ENCODE measurements at places on chromosomes 6 and 20.

GRCh38 chr20:36214684-36215256, 21.5 kb upstream of the AAR2 start:
- no peaks in the 10 kb centered on the region for H3K36me3 ChIP-seq
- H3K27ac ChIP-seq, result no peak overlapping the region
- H3K4me3 ChIP-seq, result no peak overlapping the region
- H3K4me1 ChIP-seq, result no peaks in the 10 kb centered on the region
- no peaks in the 10 kb centered on the region for H3K27me3 ChIP-seq

GRCh38 chr6:43120944-43121913, 45.1 kb downstream of the PTK7 start:
- H3K27me3 ChIP-seq, result no peaks in the 10 kb centered on the region
- H3K4me1 ChIP-seq, result no peaks in the 10 kb centered on the region
- no peak overlapping the region for H3K27ac ChIP-seq
- no peak overlapping the region for H3K4me3 ChIP-seq
- no peak for DNase-seq
- H3K36me3 ChIP-seq, result no peaks in the 10 kb centered on the region

GRCh38 chr6:83870649-83871048, 11.2 kb downstream of the CYB5R4 start:
- no peaks in the 10 kb centered on the region for H3K27me3 ChIP-seq
- no peaks in the 10 kb centered on the region for H3K4me1 ChIP-seq
- no peak overlapping the region for H3K4me3 ChIP-seq
- no peaks in the 10 kb centered on the region for H3K36me3 ChIP-seq
- no peak overlapping the region for H3K27ac ChIP-seq
- no peak for DNase-seq

GRCh38 chr20:24657878-24658620, 188.6 kb downstream of the SYNDIG1 start:
- H3K36me3 ChIP-seq, result no peaks in the 10 kb centered on the region
- no peak overlapping the region for H3K27ac ChIP-seq
- H3K4me1 ChIP-seq, result no peaks in the 10 kb centered on the region

DNA sequence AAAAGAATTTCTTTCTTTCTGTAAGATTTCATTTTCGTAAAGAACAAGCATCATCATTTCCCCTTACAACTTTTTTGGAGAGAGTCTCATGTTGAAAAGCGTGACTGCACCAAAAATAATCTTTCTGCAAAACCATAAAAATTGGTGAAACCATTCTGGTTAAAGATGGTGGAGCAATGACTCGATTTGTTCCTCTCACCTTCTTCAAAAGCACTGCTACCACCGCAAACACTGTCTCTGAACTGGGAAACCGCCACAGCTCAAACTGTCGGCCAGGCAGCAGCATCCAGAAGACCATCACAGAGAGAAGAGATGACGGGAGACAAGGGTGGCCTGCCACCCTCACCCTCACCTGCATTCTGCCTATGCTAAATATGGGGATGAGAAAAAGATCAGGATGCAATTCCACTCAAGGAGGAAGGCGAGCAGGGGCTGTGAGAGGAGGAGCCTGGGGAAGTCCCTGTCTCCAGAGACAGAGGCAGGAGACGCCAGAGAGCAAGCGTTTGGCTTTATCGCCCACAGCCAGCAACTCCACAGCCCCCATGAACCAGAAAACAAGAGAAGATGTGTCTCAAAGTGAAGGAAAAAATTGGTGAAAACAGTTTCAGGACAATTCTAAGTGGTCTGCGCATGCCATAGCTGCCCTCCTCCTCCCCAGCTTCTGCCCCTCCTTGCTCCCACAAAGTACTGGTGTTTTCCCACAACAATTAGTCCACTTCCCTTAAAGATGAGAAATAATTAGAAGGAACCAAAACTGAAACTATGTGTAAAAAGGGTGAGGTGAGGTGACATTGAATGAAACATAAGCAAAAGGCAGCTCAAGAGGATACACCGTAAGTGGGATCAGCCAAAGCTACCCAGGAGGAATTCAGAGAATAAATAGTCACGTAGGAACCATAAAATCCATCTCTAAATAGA, 255.5 kb downstream of the KIF16B start:
- no peak for DNase-seq
- H3K4me1 ChIP-seq, result no peaks in the 10 kb centered on the region
- no peaks in the 10 kb centered on the region for H3K36me3 ChIP-seq
- no peak overlapping the region for H3K4me3 ChIP-seq
- H3K27ac ChIP-seq, result no peak overlapping the region

GRCh38 chr20:32567384-32568178, 17.6 kb downstream of the NOL4L start:
- no peaks in the 10 kb centered on the region for H3K36me3 ChIP-seq
- no peak for DNase-seq
- no peak overlapping the region for H3K27ac ChIP-seq
- H3K4me1 ChIP-seq, result no peaks in the 10 kb centered on the region

DNA sequence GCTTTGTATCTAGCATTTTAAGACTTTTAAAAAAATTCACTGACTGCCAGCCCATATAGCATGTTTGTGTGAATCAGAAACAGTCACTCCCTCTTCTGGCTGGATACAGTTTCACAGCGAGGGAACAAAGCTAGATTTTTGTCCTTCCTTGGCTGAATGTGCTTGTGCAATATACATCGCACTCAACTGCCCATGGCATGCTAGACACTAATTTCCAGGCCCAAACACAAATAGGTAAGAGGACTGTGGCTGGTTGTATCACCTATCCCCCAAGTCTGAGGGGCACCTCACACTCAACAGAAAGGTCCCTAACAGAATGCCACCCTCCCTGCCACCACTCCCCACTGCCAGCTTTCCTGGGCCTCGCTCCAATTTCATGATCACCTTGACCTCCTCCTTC, 16.2 kb upstream of the BLCAP start:
- no peak overlapping the region for H3K4me3 ChIP-seq
- H3K27ac ChIP-seq, result no peak overlapping the region
- H3K36me3 ChIP-seq, result no peaks in the 10 kb centered on the region
- H3K27me3 ChIP-seq, result no peaks in the 10 kb centered on the region
- no peaks in the 10 kb centered on the region for H3K4me1 ChIP-seq

GRCh38 chr6:162468326-162468725, 259.2 kb downstream of the PRKN start:
- H3K4me1 ChIP-seq, result no peaks in the 10 kb centered on the region
- H3K36me3 ChIP-seq, result no peaks in the 10 kb centered on the region
- no peak overlapping the region for H3K4me3 ChIP-seq
- H3K27ac ChIP-seq, result no peak overlapping the region
- DNase-seq, result no peak

GRCh38 chr20:36646678-36647077, 682 bp upstream of the SLA2 start:
- H3K27me3 ChIP-seq, result no peaks in the 10 kb centered on the region
- H3K36me3 ChIP-seq, result no peaks in the 10 kb centered on the region
- DNase-seq, result no peak
- no peak overlapping the region for H3K4me3 ChIP-seq
- H3K4me1 ChIP-seq, result no peaks in the 10 kb centered on the region

DNA sequence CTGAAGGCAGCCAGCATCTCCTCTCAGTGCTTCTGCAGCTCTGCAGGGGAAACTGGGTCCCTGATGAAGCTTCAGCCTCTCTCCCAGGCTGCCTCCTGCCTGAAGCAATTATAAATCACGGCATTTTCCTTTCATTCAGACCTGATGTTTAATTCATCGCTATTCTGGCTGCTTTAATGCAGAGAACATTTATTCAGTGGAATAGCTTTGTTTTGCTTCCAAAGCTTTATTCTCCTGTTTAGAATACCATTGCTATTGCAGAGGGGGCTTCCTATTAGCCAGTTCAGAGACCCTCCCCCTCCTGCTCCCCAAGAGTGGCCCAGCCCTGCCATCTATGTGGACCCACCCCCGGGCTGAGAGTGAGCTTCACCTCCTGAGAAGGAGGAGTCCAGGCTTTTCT, 255.6 kb downstream of the LRFN2 start:
- H3K4me1 ChIP-seq, result no peaks in the 10 kb centered on the region
- no peaks in the 10 kb centered on the region for H3K36me3 ChIP-seq

DNA sequence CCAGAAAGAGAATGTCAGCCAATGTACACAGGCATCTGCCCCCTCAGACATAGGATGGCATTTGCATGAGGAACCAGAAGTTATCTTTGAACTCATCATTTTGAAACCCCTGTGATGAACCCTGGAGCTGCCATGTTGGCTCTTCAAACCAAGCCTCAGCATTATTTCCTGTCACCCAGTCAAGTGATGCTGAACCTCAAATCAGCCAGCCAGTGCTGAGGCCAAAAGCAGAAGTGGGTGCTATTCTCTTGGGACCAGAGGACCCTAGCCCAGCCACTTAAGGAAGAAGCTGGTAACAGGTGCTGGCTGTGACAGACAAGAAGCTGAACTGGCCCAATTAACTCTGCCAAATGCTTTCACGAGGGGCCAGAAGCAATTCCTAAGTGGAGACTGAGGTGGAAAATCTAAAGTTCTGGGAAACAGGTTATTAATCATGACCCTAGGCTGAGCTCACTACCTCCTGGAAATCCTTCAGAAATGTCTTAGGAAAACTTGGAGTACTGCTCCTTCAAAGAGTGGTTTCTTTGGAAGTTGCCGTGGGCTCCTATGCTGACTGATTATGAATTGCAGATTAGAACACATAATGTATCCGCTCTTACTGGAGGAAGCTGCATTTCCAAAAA, 4.0 kb downstream of the PKIG start:
- H3K36me3 ChIP-seq, result peaks cover 7% of the 10 kb centered on the region
- no peak for DNase-seq
- H3K4me1 ChIP-seq, result peaks cover 3% of the 10 kb centered on the region
- H3K4me3 ChIP-seq, result no peak overlapping the region

DNA sequence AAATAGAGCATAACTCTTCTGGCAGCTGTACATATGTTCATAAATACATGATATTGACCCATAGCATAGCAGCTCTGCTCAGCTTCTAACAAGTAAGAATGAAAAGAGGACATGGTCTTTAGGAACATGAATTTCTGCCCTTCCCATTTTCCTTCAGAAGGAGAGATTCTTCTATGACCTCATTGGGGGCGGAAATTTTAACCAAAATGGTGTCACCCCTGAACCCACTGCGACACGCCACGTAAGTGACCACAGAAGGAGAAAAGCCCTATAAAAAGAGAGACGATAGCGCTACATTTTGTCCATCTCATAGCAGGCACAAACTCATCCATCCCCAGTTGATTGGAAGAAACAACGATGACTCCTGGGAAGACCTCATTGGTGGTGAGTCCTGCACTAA, at the start of gene IL17A:
TSS of gene IL17A (plus strand) at position 301 of the 400 bp plus-strand sequence. CDS start at position 358, 57 bp downstream.
- H3K36me3 ChIP-seq, result no peaks in the 10 kb centered on the region
- no peaks in the 10 kb centered on the region for H3K4me1 ChIP-seq
- H3K4me3 ChIP-seq, result no peak within 1 kb of the TSS
- no peak for DNase-seq
- peaks cover 2% of the 10 kb centered on the region for H3K27me3 ChIP-seq

- H3K36me3 ChIP-seq, result no peaks in the 10 kb centered on the region
- peaks cover 30% of the 10 kb centered on the region for H3K4me1 ChIP-seq
- DNase-seq, result no peak
Observed at GRCh38 chr6:9140172-9140571, 704.8 kb upstream of the SLC35B3 start.

GRCh38 chr6:94213226-94213625, 793.9 kb upstream of the EPHA7 start:
- H3K4me3 ChIP-seq, result no peak overlapping the region
- DNase-seq, result no peak
- H3K4me1 ChIP-seq, result no peaks in the 10 kb centered on the region
- no peaks in the 10 kb centered on the region for H3K27me3 ChIP-seq
- H3K36me3 ChIP-seq, result no peaks in the 10 kb centered on the region

DNA sequence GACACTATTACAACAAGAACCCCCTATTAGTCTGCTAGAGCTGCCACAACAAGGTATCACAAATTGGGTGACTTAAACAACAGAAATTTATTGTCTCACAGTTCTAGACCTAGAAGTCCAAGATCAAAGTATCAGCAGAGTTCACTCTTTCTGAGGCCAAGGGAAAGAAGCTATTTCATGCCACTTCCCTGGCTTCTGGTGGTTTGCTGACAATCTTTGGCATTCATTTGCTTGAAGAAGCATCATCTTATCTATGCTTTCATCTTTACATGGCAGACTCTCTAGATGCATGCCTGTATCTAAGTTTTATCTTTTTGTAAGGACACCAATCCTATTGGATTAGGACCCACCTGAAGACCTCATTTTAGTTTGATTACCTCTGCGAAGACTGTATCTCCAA, 296.8 kb upstream of the MARCKS start:
- no peaks in the 10 kb centered on the region for H3K36me3 ChIP-seq
- no peak for DNase-seq
- H3K4me1 ChIP-seq, result no peaks in the 10 kb centered on the region
- no peak overlapping the region for H3K4me3 ChIP-seq

DNA sequence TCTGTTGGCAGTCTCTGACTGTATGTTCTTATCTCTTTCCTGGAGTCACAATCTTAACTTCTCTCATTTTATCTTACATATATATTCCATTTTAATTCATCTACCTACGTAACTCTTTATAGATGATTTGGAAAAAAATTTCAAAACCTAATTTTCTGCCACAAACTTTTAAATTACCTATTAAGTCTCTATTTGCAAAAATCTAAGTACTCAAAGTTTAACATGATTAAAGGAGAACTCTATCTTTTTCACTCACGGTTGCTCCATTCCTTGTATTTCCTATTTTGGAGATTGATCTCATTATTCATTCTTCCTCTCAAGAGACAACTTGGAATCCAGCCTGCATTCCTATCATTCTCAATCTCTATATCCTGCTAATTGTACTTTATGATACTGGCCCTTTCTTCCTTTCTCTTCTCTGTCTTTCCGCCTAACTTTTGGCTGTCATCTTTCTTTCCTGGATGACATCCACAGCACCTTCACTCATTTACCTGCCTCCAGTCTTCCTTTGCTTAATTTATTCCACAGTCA, 1071.1 kb upstream of the CITED2 start:
- H3K4me3 ChIP-seq, result no peak overlapping the region
- DNase-seq, result no peak
- peaks cover 4% of the 10 kb centered on the region for H3K4me1 ChIP-seq
- H3K36me3 ChIP-seq, result no peaks in the 10 kb centered on the region
- no peak overlapping the region for H3K27ac ChIP-seq

DNA sequence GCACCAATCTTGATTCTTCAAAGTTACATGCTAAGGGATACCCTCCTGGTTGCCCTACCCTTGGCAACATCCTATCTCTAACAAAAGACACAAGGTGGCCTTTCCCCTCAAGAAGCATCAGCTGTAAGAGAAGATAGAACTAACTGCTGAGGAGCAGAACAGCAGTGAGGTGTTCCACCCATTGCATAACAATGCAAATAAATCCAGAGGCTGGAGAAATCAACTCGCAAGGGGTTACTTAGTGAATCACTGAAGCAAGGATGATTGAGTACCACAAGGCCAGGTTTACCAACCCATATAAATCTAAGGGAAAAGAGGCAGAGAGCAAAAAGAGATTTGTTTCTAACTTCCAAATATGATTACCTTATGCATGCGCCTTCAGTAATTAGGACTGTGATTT, 36.7 kb downstream of the F13A1 start:
- no peaks in the 10 kb centered on the region for H3K4me1 ChIP-seq
- H3K4me3 ChIP-seq, result no peak overlapping the region
- H3K36me3 ChIP-seq, result no peaks in the 10 kb centered on the region
- H3K27ac ChIP-seq, result no peak overlapping the region

Data from liver (tissue), 10 donors.